ENCODE measurements at places on chromosomes 7 and 10.

- DNase-seq: no peak
These were observed 225.0 kb downstream of the BUB3 start for GRCh38 chr10:123379156-123379555.

- no peak for DNase-seq
These were observed 39.9 kb downstream of the OGDH start for GRCh38 chr7:44646176-44646920.

DNA sequence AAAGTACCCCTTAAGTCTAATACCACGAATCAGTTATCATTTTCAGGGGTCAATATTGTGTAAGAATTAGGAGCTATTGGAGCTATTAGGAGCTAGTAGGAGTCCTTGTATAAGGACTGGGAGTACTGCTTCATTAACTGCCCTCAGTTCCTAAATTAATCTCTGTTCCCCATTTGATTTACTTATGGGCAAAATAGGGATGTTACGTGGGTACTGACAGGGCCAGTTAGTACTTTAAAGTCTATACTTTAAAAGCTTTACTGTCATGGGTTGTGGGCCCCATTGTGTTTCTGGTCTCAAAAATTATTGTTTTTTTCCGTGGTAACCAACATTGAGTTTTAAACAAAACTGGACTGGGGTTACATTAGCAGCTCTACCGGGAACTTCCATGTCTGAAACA lies 60.3 kb downstream of the PRKAR2B start:
- DNase-seq: no peak

DNA sequence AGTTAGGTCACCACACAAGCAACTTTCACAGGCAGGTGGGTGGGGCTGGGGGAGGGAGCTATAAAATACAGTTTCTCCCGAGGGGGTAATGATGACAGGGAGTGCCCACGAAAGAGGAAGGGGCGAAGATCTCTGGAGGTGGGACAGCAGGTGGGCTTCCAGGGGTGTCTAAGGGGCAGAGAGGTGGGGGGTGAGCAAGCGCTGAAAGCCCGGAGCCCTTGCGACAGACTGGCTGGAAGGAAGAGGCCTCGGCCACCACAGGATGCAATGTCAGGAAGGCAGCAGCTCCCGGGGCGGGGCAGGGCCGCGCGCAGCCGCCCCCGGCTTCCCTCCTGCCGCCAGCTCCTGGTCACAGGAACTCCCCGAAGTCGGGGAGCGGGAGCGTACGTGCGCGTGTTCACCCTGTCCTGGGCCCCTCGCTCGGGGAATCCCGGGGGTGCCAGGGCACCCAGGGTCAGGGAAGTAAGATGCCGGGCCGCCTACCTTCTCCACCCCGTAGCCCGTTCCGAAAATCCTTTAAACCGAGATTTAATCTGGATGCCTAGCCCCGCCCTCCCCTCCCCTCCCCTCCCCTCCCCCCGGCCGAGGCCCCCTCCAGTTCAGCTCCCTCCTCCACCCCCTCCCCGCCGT lies 105.2 kb upstream of the PPIF start:
- peak; percentile 80 for DNase-seq

DNA sequence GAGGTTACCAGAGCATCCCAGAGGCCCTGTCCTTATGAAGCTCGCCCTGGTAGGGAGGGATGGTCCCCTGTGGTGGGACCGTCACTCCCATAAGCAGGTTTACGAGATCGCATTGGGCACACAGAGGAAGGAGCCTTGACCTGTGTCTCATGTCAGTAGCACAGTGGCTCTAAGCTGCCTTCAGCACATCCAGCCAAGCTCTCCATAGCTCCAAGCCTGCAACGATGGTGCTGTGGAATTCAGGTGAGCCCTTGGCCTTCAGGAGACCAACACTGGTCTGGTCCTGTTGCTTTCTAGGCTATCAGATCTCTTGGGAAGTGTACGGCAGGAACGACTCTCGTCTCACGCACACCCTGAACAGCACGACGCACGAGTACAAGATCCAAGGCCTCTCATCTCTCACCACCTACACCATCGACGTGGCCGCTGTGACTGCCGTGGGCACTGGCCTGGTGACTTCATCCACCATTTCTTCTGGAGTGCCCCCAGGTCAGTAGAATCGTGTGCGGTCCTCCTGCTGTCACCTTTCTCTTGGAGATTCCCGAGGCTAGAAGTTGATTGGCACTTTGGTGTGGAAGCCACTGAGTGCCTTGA lies 605.3 kb upstream of the FOXK1 start:
- no peak for DNase-seq

DNA sequence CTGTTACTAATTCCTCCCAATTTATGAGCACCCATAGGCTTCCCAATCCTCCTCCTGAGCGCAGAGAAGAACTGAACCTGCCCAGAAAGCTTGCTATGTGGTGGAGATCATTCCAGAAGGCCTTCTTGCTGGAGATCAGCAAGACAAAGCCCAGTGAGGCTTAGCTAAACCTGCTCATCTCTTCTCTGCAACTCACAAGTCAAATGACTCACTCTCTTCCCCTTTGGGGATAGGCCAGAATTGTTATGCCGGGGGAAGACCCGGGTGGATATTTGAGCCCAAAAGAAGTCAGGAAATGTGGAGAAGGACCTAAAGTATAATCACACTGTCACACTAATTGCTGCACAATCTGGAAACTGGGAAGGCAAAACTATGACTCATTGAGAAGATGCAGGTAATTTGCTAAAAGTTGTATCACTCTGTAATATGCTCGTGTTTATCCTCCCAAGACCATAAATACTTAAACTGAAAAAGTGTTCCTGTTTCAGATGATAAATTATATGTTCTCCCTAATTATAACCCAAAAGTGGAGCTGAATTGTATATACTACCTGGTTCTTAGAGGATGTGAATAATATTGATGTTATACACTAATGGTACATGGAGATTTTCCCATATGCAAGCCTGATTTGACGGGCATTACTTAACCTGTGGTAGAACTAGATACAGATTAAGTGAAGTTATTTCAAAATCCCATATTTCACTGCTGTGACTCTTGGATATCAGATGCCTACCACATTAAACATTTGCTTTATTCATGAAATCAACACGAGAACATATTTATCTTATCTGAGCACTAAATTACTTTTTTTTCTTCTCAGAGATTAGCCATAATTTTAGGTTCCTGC lies 6.4 kb downstream of the NEBL start:
- no peak for DNase-seq

DNA sequence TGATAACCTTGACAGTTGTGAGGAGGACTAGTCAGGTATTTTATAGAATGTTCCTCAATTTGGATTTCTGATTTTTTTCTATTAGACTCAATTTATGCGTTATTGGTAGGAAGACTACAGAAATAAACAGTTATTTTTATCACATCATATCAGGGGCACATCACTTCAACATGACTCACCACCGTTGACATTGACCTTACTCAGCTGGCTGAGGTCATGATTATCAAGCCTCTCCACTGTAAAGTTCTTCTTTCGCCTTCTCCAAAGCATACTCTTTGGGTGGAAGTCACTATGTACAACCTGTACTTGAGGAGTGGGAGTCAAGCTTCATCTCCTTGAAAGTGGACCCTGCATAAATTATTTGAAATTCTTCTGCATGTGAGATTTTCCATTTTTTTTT lies 194.3 kb upstream of the IGFBP3 start:
- no peak for DNase-seq

- peak; percentile 75 for DNase-seq
These were observed 15.1 kb upstream of the ZNF273 start for GRCh38 chr7:64887756-64888508.

All from activated effector memory CD4-positive, alpha-beta T cell treated with anti-CD3 and anti-CD28 coated beads, Interleukin-2, amount 50 U/mL, for 16 hours (primary cell).